ENCODE measurements at places on chromosomes 12 and 14. TPM values are rescaled to one million over a fixed set of nuclear protein-coding genes. Genes with fewer than 3 reads are reported as not detected.
A peak's percentile ranks its signal among the peaks of the same experiment; 100 is the strongest.

Gene RPGRIP1
- total RNA-seq, result 0.43 TPM

Gene LTBR
- total RNA-seq, result 134 TPM

Gene ST8SIA1
- 5.3 TPM for total RNA-seq

Gene OR4E2
- total RNA-seq, result not detected

Gene OAS3
- 31.9 TPM for total RNA-seq

Gene GUCY2C
- total RNA-seq, result not detected

Gene SIX4
- 7.1 TPM for total RNA-seq

Gene ZFHX2
- 4.5 TPM for total RNA-seq

Gene VEZT
- 64.7 TPM for total RNA-seq

GRCh38 chr12:273382-273781 is 10.7 kb upstream of the SLC6A13 start:
- no peak for DNase-seq

DNA sequence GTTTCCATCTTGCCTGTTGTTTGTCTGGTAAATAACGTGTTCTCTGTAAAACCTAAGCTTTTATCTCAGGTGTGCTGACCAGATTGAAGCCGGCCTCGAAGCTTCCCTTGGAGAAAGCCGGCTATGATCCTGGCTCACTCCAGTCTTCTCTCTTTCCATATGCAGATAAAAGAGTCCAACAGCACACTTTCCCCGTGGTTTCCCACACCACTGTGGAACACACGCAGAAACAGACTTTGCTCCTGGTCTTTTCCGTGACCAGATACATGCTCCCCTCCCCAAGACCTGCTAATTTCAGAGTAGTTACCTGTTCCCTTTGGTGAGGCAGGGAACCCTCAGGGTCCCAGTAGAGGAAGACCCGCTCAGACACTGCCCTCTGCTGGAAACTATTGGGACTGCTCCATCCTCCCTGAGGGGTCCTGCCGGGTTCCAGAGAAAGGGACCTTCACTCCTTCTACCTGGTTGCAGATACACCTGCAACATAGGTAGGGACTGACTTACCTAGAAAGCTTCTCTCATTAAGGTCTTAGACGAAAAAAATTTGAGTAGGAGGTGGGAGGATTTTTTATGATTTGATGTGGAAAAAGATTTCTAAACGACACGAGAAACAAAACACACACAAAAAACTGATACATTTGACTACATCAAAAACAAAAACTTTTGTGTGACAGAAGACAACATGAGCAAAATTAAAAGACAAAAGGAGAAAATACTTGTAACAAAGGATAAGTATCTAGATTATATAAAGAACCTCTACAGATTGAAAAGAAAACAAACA is 415.4 kb upstream of the CCDC196 start:
- peak; percentile 37 for DNase-seq

DNA sequence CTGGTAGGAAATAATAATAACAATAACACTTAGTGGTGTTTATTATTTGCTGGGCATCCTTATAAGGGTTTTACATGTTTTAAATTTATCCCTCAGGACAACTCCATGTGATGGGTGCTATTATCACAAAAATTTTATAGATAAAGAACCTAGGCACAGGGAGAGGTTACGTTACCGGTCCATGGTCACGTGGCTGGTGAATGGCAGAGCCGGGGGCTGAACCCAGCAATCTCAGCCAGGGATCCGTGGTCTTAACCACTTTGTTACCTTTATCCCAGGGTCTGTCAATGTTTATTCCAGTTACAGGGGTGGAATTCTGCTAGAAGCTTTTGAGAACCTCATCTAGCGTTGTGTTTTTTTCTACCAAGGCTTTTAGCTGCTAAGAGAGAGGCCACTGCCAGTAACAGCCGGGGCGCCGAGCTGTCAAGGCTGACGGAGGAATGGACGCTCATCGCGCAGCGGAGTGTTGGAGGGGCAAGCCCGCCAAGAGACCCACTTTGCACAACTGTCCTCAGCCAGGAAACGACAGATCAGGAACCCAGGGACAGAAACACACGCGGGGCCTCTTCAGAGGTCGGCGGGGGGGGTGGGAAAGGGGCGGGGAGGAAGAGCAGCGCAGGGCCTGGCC is 418 bp downstream of the AMN1 start:
- no peak for DNase-seq

DNA sequence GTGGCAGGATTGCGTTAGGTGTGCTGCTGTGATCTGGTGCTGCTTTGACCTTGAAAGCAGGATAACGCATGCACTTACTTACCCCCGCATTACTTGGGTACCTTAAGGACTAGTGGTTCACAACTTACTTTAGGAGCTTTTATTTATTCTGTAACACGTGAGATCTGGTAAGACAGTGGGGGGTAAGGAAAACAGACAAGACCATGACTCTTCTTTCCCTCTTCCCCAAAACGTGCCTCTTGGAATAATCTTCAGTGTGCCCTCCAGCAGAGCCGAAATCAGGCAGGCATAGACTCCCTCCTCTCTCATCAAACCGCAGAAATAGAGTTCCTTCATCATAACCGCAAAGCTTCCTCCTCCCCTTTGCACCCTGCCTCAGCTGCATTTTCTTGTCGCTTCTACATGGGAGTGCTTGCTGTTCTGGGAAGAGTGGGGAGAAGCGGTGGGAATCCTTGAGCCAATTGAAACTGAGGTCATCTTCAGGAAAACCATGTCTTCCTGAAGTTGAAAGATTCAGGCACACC is 43.4 kb downstream of the RAD52 start:
- DNase-seq, result no peak

DNA sequence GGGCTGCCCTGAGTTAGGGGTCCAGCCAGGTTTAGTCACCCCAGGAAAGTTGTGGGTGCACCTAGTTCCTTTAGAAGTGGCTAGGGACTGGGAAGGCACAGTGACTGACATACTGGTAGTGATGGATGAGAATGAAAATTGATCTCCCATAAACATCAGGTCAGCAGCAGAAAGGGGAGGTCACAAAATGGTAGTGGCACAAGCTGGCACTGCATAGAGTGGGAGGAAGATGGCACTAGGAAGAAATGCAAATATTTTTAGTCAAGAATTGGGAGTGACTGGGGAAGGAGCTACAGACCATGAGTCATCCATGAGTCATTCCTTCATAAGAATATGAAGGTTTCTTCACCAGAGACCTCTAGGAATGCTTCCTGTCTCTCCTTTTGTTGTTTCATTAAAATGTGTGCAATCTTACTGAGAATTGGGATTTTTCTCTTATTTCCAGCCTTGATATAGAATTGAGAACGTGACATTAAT is 198.3 kb upstream of the AMIGO2 start:
- no peak for DNase-seq

GRCh38 chr12:76863005-76863670 is 15.7 kb downstream of the CSRP2 start:
- no peak for DNase-seq

GRCh38 chr12:94811611-94812010 is 161.3 kb upstream of the TMCC3 start:
- DNase-seq, result no peak

DNA sequence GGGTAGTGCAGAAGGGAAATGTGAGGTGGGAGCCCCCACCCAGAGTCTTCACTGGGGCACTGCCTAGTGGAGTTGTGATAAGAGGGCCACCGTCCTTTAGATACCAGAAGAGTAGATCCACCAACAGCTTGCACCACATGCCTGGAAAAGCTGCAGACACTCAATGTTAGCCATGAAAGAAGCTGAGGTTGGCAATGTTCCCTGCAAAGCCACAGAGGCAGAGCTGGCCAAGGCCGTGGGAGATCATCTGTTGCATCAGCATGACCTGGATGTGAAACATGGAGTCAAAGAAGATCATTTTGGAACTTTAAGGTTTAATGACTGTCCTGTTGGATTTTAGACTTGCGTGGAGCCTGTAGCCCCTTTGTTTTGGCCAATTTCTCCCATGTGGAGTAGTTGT is 468.4 kb upstream of the FOXG1 start:
- DNase-seq, result no peak

- DNase-seq, result no peak
Observed at GRCh38 chr14:101207041-101207440, 303.5 kb upstream of the RTL1 start.

DNA sequence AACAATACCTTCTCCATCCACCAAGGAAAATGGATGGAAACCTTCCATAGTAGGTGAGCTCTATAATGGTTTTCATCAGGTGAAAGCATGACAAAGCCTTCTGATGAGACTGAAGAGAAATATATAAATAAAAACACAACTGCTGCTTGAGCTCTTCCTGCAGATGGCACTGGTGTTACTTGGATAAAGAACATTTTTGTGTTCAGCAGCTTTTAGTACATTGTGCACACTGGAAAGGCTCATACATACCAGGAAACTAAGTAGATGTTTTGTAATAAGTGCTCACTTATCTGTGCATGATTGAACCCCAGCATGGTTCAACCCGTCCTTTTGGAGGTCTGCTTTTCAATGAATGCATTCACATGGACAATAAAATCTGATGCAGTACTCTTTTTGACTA is 357.3 kb upstream of the MIS18BP1 start:
- peak; percentile 14 for DNase-seq

DNA sequence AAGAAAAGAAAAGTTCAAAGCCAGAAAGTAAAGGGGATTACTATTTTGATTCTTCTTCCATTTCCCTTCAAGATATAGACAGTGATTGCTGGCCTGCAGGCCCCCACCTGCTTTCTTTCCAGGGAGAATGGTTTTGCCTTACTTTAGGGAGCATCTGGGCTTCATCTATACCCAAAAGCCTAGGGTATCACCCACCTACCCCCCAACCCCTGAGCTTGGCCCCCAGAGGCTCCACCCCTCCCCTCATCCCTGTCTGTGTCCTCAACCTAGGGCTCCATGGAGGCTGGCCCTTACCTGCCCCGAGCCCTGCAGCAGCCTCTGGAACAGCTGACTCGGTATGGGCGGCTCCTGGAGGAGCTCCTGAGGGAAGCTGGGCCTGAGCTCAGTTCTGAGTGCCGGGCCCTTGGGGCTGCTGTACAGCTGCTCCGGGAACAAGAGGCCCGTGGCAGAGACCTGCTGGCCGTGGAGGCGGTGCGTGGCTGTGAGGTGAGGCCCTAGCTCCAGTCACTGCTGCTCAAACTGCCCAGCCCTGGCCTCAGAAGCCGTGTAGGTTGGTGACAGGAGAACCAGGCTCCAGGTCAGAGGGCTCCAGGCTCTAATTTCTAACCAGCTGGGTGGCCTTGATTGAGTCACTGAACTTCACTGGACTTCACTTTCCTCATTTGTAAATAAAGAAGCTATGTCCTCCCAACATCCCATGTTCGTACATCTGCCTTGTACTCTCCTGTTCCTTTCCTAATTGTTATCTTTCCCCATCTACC is 13.6 kb downstream of the ARHGEF40 start:
- DNase-seq, result no peak

DNA sequence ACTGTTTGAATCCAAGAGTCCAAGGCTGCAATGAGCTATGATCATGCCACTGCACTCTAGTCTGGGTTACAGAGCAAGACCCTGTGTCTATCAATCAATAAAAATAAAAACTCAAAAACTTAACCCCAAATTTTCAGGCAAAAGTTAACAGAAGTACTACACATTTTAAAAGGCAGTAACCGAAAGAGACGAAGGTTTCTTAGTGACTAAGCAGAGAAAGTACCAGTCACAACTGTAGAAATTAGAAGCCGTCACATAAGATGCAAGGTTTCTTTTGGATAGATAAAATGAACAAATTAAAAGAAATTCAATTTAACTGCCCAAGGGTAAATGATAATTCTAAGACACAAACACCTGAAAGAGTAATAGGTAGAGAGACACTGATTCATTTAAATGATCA is 103.5 kb downstream of the MED13L start:
- no peak for DNase-seq

DNA sequence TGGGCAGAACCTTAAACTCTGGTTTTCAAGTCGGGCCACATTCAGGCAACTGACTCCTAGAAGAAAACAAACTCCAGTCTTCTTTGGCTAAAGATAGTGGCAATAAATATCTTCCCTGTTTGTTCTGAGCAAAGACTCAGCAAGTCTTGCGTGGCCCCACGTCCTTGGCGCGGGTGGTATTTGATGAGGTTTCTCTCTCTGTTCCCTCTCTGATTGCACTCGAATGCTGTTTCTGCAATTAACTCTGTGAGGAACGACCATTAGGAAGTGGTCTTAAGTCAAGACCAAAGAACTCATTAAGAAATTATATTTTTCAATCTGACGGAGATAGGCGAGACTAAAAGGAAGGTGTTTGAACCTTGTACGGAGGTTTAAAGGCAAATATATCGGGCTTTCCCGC is 177.6 kb downstream of the TMEM132C start:
- DNase-seq, result peak; percentile 80

- no peak for DNase-seq
Observed at GRCh38 chr12:132488127-132489077, 1.5 kb upstream of the FBRSL1 start.

- no peak for DNase-seq
Observed at GRCh38 chr14:104576232-104576969, 3.2 kb upstream of the C14orf180 start.

- no peak for DNase-seq
Observed at GRCh38 chr12:48285751-48286650, 64.7 kb downstream of the ZNF641 start.

GRCh38 chr14:69567563-69567962 is 7.1 kb downstream of the CCDC177 start:
- no peak for DNase-seq

- peak; percentile 65 for DNase-seq
Observed at GRCh38 chr12:9673404-9674225, 4.1 kb downstream of the CLEC2D start.

- DNase-seq, result peak; percentile 58
Observed at GRCh38 chr12:89947437-89948270, 239.0 kb upstream of the ATP2B1 start.

DNA sequence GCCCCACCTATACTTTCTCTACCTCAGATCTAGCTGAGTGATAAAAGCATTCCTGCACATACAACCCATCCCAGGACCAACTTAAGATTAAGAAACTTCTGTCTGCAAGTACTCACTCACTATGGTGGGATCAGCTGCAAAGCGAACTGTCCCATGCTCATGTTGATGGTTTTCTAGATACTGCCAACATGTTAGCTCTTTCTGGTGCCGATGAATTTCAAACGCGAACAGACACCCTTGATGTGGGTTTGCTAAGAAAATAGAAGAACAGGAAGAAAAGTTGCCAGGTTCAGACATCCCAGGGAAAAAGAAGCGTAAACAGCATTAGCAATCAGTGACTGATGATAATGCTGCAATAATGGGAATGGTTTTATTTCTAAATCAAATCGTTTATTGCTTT is 1.5 kb upstream of the SLC39A2 start:
- DNase-seq, result no peak

DNA sequence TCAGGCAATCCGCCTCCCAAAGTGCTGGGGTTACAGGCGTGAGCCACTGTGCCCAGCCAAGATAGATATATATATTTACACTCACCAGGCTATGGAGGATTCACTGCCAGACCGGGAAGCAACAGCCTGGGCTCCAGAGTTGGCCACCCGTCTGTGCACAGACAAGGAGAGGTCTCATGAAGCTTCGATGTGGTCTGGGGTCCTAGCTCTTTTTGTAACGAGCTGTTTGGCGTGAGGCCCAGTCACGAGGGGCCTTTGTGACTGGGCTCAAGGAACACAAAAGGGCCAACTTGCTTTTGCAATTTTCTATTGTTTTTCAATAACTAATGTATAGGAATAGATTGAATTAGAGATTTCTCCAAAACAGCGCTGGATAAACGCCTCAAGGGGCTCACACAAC is 77.6 kb upstream of the EIF5 start:
- DNase-seq, result no peak

GRCh38 chr12:116053479-116054200 is 223.9 kb downstream of the MED13L start:
- peak; percentile 92 for DNase-seq

GRCh38 chr14:46490238-46490685 is 161.3 kb downstream of the RPL10L start:
- DNase-seq, result peak; percentile 51

GRCh38 chr14:104519721-104520120 is 59.8 kb upstream of the C14orf180 start:
- DNase-seq, result no peak
